T-helper 2 cell treated with Interferon-gamma antibody and Interleukin-4, amounts not matched to agents 5 μg/mL and 100 μg/mL, for 36 hours (primary cell): ENCODE measurements at places on chromosomes 7 and 10.

DNA sequence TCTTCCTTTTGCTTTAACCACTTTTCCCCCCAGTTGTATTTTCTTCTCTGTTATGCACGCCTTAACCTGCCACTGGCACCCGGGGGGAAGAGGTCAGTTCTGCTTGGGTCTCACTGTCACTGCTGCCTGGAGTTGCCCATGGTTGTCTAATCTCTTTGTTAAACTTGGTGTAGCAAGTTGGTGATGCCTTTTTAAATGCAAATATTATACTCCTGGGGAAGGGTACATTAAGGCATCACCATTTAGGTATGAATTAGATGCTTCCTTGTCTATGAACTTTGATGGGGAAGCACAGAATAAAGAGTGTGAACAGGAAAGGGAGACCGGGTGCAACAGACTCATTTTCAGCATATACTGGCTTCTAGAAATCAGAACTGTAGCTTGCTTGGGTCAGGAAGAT is 9.1 kb upstream of the SORCS3 start:
- H3K36me3 ChIP-seq = no peaks in the 10 kb centered on the region
- no peak overlapping the region for H3K27ac ChIP-seq
- no peak for DNase-seq
- no peaks in the 10 kb centered on the region for H3K4me1 ChIP-seq
- peaks cover 12% of the 10 kb centered on the region for H3K27me3 ChIP-seq
- no peak overlapping the region for H3K4me3 ChIP-seq

DNA sequence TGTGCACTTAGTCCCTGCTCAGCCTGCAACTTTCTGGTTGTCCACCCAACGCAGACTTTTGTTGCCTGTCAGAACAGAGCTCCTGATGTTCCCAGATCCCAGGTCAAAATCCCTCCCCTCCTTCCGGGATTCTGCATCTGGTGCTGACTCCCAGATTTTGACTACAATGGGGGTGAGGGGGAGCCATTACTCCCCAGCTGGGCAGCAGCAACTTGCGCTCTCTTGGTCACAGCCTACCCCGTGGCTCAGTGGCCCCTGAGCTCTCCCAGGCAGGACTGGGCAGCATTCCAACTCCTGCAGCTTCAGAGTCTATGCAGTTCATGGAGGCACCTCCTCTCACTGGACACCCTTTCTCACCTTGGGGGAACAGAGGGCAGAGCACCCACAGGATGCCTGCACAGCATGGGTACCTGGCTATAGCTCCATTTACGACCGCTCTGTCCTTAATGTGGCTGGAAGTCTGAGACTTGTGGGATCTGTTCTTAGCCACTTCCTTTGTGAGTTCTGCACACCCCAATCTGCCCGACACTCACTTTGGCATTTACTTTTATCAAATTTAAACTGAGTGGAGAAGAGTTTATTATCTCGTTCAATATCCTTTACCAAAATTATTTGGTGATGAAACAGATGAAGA is 545.5 kb upstream of the MGMT start:
- no peaks in the 10 kb centered on the region for H3K27me3 ChIP-seq
- no peak overlapping the region for H3K27ac ChIP-seq
- no peaks in the 10 kb centered on the region for H3K36me3 ChIP-seq
- H3K4me3 ChIP-seq = no peak overlapping the region
- H3K4me1 ChIP-seq = peaks cover 5% of the 10 kb centered on the region

DNA sequence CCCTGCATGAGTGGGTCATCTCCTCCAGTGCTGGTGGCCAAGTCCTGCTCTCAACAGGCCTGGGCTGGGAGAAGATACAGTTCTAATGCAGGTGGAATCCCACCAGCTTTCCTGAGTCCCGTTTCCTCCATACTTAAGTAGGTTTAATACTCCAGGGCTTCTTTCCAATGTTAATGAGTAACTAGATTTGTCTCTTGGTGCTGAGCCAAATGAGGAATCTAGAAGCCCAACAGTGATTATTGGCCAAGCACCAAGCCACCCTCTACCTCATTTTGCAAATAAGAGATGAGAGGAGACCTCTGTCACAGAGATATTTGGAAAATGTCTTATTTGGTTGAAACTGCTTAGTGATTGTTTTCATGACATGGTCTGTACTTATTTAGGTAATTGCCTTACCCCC is 37.1 kb downstream of the STARD3NL start:
- peaks cover 23% of the 10 kb centered on the region for H3K36me3 ChIP-seq
- peaks cover 34% of the 10 kb centered on the region for H3K4me1 ChIP-seq
- DNase-seq = no peak
- no peaks in the 10 kb centered on the region for H3K27me3 ChIP-seq
- H3K4me3 ChIP-seq = no peak overlapping the region

DNA sequence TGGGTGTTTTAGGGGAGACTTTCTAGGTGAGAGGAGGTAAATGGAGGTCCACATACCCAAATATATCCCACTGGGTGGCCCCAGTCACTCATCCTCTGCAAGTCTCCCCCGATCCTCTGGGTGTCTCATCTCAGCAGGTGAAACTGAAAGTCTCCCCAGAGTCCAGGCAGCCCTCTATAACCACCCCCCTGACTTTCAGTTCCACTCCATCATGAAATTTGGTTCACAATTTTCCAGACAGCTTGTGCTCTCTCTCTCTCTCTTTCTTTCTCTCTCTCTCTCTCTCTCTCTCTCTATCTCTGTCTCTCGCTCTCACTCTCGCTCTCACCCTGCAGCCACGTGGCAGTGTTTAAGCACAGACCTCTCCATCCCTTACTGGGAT is 56.7 kb upstream of the ELN start:
- H3K27me3 ChIP-seq = no peaks in the 10 kb centered on the region
- no peak overlapping the region for H3K27ac ChIP-seq
- DNase-seq = no peak
- H3K36me3 ChIP-seq = no peaks in the 10 kb centered on the region
- H3K4me1 ChIP-seq = no peaks in the 10 kb centered on the region

GRCh38 chr10:124069341-124070264 is 23.8 kb downstream of the CHST15 start:
- peaks cover 5% of the 10 kb centered on the region for H3K27me3 ChIP-seq
- H3K4me3 ChIP-seq = no peak overlapping the region
- H3K4me1 ChIP-seq = peaks cover 7% of the 10 kb centered on the region
- no peak overlapping the region for H3K27ac ChIP-seq
- no peaks in the 10 kb centered on the region for H3K36me3 ChIP-seq

DNA sequence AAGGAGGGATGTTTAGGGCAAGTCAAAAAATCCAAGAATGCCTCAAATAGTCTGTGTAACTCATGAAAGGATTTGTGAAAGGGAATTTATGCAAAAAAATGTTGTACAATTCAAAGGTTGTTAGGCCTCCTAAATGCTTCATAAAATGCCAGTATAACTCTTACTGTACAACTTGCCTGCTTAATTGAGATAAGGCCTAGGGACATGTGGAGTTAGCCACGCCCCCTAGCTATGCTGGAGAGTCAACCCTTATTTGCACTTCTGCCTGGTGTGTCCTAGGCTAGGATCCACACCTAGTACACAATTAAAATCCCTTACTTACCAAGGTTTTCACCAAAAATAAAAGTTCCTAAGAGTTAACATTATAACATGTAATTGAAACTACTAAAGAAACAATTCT is 77.2 kb downstream of the ZNF680 start:
- no peaks in the 10 kb centered on the region for H3K27me3 ChIP-seq
- H3K4me1 ChIP-seq = no peaks in the 10 kb centered on the region
- H3K36me3 ChIP-seq = no peaks in the 10 kb centered on the region
- DNase-seq = no peak
- no peak overlapping the region for H3K27ac ChIP-seq

DNA sequence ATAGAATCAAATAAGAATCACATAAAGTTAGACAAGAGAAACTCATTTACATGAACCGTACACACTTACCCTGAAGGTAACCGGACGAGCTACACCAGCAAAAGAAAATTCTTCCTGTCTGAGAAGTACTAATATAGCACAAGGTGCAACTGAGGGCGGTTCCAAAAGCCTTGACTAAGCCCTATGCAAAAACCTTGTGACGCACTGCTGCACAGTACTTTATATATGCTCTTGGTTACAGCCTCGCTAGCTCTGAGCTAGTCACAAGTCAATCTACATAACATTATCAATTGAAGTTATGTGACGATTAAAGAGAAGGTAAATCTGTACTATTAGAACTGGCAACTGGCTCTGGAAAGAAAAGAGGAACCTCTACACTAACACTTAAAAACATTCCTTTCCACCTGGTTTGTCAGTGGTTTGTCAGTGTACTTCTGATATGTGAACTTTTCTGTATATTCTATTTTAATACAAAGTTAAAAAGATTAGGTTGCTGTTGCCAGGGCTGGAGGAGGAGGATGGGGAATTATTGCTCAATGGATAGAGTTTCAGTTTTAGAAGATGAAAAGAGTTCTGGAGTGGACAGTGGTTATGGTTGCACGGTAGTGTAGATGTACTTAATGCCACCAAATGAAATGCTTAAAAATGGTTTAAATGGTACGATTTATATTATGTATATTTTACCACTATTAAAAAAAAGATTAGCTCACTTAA is 21.6 kb downstream of the NT5C3A start:
- peaks cover 8% of the 10 kb centered on the region for H3K36me3 ChIP-seq
- H3K4me3 ChIP-seq = peak overlapping the region; percentile 84
- no peaks in the 10 kb centered on the region for H3K27me3 ChIP-seq

GRCh38 chr7:131231381-131232220 is 96.1 kb upstream of the MKLN1 start:
- DNase-seq = peak; percentile 79
- peak overlapping the region; percentile 93 for H3K27ac ChIP-seq
- H3K27me3 ChIP-seq = no peaks in the 10 kb centered on the region
- H3K4me3 ChIP-seq = peak overlapping the region; percentile 78
- H3K4me1 ChIP-seq = peaks cover 58% of the 10 kb centered on the region

DNA sequence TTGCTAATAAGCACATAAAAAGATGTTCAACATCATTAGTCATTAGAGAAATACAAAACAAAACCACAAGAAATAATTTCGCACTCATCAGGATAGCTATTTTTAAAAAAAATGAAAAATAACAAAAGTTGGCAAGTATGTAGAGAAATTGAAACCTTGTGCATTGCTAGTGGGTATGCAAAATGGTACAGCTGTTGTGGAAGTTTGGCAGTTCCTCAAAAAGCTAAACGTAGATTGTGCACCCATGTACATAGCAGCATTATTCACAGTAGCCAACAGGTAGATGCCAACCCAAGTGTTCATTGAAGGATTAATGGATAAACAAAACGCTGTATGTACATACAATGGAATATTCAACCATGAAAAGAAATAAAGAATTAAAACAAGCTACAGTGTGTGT is 35.3 kb upstream of the STARD3NL start:
- no peaks in the 10 kb centered on the region for H3K36me3 ChIP-seq
- DNase-seq = no peak
- H3K4me1 ChIP-seq = no peaks in the 10 kb centered on the region
- no peak overlapping the region for H3K4me3 ChIP-seq

- H3K4me1 ChIP-seq = peaks cover 34% of the 10 kb centered on the region
- peak within 1 kb of the TSS; percentile 96 for H3K4me3 ChIP-seq
- H3K36me3 ChIP-seq = peaks cover 31% of the 10 kb centered on the region
- DNase-seq = peak; percentile 69
Measured at GRCh38 chr7:26291699-26292538, at the start of gene SNX10. SNX10 (plus strand) TSS chr7:26291862; CDS start chr7:26346443, 54,581 bp downstream.

- no peak overlapping the region for H3K4me3 ChIP-seq
- no peaks in the 10 kb centered on the region for H3K36me3 ChIP-seq
Measured at GRCh38 chr10:14800397-14800796, 25.7 kb upstream of the FAM107B start.

DNA sequence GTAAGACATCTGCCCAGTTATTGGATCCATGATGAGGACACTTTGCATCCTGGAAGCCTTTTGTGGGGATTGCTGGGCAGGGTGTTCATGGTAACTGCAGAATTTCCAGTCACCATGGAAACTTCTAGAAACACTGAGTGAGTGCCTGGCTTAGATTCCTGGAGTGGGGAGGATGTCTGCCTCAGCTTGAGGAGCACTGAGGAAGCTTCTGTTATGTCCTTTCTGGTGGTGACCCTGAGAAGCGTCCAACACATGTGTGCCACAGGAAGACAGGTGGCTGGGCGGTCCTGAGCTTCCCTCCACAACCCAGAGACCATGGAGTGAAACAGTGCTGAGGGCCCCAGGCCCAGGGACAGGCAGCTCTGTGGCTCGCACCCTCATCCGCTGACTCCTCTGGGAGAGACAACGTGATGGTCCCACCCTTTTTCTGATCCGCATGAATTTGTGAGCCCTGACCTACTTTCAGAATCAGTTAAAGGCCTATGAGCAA is 191.8 kb upstream of the CXCL12 start:
- no peaks in the 10 kb centered on the region for H3K27me3 ChIP-seq
- no peak for DNase-seq
- H3K36me3 ChIP-seq = no peaks in the 10 kb centered on the region
- no peaks in the 10 kb centered on the region for H3K4me1 ChIP-seq

DNA sequence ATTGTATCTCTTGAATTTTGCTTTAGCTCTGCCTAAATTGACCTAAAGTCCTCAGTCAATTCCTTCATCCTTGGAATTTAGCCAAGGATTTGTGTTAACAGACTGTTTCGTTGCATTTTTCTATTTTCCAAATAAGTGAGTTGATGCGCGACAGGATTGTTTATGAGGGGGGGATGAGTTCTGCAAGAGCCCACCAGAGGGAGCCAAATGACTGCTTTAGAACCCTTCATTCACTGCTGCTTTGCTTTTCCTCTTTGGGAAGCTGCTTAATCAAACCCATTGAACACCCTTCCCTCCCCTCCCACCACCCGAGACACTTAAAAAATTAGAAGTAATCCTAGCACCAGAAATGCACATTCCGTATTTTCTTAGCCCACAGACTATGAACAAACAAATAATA is 33.7 kb upstream of the PTF1A start:
- no peak for DNase-seq
- H3K4me1 ChIP-seq = peaks cover 2% of the 10 kb centered on the region
- no peaks in the 10 kb centered on the region for H3K36me3 ChIP-seq
- no peak overlapping the region for H3K4me3 ChIP-seq

DNA sequence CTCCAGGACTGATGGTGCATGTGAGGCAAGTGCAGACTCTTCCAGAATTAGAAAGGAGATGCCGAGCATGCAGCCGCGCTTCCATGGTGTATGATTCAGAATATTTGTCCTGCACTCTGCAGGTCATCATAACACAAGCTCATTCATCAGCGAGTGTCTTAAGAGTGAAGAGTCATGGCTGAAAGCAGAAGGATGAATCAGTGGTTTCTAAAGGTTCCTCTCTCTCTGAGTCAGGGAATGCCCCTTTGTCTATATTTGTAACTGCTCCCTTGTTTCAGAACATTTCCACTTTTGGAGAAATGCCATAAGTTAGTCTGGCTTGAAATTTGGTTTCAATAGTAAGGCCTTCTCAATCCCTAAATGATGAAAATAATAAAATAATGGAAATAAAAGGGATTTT is 52.3 kb downstream of the HECW1 start:
- no peaks in the 10 kb centered on the region for H3K4me1 ChIP-seq
- no peak overlapping the region for H3K27ac ChIP-seq
- no peaks in the 10 kb centered on the region for H3K27me3 ChIP-seq
- H3K36me3 ChIP-seq = no peaks in the 10 kb centered on the region
- H3K4me3 ChIP-seq = no peak overlapping the region

DNA sequence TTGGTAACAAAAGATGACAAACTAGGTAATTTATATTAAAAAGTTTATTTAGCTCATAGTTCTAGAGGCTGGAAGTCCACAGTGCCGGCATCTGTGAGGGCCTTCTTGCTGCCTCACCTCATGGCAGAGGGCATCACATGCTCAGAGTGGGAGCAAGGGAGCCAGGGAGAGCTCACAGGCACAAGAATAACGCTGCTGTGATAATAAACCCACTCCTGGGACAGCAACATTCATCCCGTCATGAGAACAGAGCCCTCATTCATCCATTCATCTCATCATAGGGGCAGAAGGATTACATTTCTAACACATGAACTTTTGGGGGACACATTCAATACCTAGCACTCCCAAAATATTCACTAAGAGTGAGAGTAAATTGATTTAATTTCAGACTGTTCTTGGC is 170.6 kb upstream of the AKR1E2 start:
- DNase-seq = no peak
- H3K4me3 ChIP-seq = no peak overlapping the region

GRCh38 chr10:128191847-128192246 is 65.6 kb upstream of the MKI67 start:
- H3K4me3 ChIP-seq = no peak overlapping the region
- H3K36me3 ChIP-seq = peaks cover 2% of the 10 kb centered on the region
- DNase-seq = no peak
- peaks cover 19% of the 10 kb centered on the region for H3K4me1 ChIP-seq
